ENCODE measurements at places on chromosomes 12 and 14.

DNA sequence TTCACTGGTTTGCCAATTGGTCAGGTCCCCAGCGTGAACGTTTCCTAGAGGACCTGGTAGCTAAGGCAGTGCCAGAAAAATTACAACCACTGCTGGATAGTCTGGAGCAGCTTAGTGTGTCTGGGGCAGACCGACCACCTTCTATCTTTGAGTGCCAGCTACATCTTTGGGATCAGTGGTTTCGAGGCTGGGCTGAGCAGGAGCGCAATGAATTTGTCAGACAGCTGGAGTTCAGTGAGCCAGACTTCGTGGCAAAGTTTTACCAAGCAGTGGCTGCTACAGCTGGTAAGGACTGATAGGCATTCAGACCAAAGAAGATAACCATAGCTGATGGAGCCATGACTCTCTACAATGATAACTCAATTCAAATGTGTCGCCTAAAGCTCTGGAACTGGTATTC is 2.5 kb downstream of the C14orf119 start:
- no peak for DNase-seq

DNA sequence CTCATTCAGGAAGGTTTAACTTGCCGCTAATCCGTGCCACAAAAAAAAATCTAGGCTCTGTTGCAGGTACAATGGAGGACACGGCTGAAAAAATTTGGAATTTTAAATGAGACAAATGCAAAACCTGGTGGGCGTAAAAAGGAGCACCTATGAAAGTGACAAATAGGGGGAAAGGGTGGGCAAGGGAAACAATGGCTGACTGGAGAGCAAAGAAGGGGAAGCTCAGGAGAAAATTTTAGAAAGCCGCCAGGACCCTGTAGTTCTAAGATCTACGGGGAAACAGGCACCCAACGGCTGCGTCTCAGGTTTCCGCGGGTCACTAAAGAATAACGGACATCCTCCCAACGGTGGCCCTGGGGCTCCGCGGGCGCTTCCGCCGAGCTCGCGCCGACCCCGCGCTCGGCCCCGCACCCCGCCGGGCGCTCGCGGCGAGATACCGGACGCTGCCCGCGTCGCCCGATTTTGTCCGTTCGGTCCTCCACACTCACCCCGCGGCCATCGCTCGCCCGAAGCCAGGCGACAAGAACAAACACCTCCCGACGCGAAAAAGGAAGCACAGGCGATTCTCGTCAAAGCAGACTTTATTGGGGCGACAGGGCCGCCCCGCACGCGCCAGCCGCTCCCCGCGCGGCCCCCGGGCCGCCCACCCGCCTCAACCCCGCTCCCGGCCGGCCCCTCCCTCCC is 1.1 kb upstream of the YY1 start:
- DNase-seq = peak; percentile 75

DNA sequence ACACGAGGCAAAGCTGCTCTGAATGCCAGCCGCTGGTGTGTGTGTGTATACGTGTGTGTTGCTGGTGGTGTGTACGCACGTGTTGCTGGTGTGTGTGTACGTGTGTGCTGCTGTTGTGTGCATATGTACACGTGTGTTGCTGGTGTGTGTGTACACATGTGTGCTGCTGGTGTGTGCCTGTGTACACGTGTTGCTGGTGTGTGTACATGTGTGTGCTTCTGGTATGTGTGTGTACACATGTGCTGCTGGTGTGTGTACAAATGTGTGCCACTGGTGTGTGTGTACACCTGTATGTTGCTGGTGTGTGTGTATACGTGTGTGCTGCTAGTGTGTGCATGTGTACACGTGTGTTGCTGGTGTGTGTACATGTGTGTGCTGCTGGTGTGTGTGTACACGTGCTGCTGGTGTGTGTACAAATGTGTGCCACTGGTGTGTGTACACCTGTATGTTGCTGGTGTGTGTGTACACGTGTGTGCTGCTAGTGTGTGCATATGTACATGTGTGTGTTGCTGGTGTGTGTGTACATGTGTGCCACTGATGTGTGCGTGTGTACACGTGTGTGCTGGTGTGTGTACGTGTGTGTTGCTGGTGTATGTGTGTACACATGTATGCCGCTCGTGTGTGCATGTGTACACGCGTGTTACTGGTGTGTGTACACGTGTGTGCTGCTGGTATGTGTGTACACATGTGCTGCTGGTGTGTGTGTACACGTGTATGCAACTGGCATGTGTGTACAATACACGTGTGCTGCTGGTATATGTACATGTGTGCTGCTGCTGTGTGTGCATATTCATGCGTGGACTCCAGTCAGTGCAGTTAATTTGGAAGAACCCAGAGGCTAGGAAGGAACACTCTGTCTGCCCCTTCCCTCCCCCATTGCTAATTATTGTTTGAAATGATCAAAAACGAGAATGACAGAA is 47.2 kb downstream of the CACNA2D4 start:
- no peak for DNase-seq

GRCh38 chr12:32889011-32889760 is 7.4 kb downstream of the PKP2 start:
- DNase-seq = no peak

DNA sequence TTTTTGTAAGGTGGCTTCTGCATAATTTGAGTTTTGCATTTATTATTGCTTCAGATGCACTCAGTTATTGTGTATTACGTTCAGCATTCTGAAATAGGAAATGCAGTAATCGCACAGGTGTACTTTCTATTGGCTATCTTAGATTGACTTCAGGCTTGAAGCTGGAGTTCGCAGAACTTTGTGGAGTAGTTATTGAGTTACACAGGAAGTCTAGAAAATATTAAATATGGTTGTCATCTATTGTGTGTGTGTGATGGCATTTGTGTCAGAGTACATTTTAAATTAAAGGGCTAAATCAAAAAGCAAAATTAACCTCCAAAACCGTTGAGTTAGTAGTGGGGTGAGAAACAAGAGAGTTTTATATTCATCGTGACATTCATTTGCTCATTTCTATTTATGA is 2.7 kb downstream of the ARID2 start:
- DNase-seq = peak; percentile 11

DNA sequence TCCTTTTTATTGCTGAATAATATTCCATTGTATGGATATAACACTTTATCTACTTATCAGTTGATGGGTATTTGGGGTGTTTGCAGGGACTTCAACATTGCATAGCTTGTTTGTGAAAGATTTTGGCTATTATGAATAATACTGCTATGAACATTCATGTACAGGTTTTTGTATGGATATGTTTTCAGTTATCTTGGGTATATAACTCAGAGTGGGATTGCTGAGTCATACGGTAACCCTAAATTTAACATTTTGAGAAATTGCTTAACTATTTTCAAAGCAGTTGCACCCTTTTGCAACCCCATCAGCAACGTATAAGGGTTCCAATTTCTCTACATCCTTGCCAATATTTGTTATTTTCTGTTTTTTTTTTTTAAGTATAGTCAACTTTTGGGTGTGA is 27.3 kb upstream of the HELB start:
- no peak for DNase-seq

- DNase-seq = no peak
These were observed 282.9 kb downstream of the ALG10 start for GRCh38 chr12:34305176-34305575.

- DNase-seq = no peak
These were observed 16.2 kb upstream of the NOP2 start for GRCh38 chr12:6584293-6584692.

- DNase-seq = no peak
These were observed 67.8 kb downstream of the CD163L1 start for GRCh38 chr12:7376196-7376595.

- DNase-seq = no peak
These were observed 19.8 kb upstream of the CAPRIN2 start for GRCh38 chr12:30774599-30774998.

All from suppressor macrophage (primary cell).